ENCODE measurements at places on chromosomes 5 and 9.

DNA sequence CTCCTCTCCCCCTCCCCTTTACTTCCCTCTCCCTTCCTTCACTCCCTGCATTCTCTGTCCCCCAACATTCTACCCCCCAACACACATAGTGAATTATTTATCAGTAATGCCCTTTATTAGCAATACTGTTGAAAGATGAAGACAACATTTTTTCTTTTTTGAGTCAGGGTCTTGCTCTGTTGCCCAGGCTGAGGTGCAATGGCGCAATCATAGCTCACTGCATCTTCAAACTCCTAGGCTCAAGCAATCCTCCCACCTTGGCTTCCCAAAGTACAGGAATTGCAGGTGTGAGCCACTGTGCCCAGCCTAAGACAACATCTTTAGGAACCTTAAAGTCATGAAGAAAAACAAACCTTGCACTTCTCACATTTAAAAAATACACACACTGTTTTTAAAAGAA is 130.6 kb downstream of the ZNF462 start:
- no peak for DNase-seq

GRCh38 chr9:113690055-113690740 is 185.9 kb upstream of the ZNF618 start:
- no peak for DNase-seq

- DNase-seq, result no peak
Measured at GRCh38 chr9:113501129-113501686, 37.7 kb downstream of the RGS3 start.

GRCh38 chr5:179558932-179559283 is 8.6 kb downstream of the RUFY1 start:
- DNase-seq, result no peak

GRCh38 chr5:31559942-31560341 is 27.8 kb downstream of the C5orf22 start:
- DNase-seq, result no peak

GRCh38 chr5:122967085-122967484 is 69.4 kb downstream of the PPIC start:
- DNase-seq, result no peak

GRCh38 chr5:23742701-23743100 is 235.3 kb downstream of the PRDM9 start:
- DNase-seq, result no peak

Data from esophagus squamous epithelium (tissue), 5 donors.